ENCODE measurements at places on chromosomes 1 and 21.
A peak's percentile ranks its signal among the peaks of the same experiment; 100 is the strongest.

DNA sequence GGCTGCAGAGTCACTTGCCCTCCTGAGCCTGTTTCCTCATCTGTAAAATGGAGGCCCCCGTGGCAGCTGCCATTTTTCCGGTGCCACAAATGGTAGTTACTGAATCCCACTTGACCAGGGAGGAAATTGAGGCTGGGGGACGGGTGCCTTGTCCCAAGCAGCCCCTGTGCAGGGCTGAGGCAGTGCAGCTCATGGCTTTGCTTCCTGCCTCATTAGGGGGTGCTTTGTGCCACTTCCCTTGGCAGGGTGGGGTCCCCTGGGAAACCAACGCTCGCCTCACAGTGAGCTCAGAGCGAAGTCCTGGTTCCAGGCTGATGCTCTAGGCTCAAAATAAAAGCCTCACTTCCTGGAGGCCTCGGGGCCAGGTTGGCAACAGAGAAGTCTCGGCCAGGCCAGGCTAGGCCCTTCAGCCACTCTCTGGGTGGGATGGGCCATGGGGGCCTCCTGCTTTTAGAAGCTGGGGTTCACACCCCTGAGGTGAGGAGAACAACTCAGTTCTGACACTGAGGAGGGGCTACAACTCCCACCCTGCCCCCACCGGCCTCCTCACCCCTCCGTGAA lies 6.8 kb downstream of the LAPTM5 start:
- DNase-seq: no peak

DNA sequence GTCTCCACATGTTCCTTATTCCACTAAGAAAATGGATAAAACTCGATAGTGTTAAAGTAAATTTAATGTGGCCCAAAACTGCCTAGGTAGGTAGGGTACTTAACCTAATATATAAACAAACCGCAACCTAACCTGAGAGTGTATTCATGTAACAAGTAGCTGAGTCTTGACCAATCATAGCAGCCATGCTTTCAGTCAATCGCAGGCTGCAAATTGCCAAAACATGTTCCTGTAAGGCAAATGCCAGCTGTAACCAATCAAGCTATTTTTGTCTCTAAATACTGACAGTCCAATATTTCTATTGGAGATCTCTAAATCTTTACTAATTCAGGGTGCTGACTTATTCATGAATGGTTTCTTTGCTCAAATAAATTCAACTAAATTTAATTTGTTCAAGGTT lies 3.1 kb upstream of the HMGCS2 start:
- no peak for DNase-seq

DNA sequence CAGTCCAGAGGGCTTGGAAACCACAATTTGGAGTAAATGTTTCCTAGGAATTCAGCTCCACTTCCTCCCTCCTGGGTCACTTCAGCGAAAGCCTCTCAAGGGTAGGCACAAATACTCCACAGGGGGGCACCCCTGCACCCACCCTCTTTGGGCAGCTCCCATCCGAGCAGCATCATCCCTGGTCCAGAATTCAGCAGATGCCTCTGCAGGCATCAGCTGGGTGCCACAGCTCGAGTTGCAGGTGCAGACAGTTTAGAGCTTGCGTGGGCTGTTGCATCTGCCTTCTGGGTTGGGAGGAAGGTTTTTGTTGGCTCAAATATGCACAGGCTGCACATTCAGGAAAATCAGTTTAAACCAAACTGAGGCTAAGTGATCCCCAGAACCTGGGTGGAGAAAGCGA lies 25.0 kb downstream of the KANK4 start:
- DNase-seq: peak; percentile 29

GRCh38 chr1:110610696-110611286 lies 4.6 kb upstream of the KCNA2 start:
- DNase-seq: no peak

GRCh38 chr1:222182641-222183040 lies 365.3 kb downstream of the HHIPL2 start:
- peak; percentile 28 for DNase-seq

GRCh38 chr1:228899421-228899956 lies 164.2 kb downstream of the RHOU start:
- DNase-seq: no peak

- DNase-seq: no peak
Observed at GRCh38 chr1:30680879-30681278, 42.5 kb downstream of the MATN1 start.

DNA sequence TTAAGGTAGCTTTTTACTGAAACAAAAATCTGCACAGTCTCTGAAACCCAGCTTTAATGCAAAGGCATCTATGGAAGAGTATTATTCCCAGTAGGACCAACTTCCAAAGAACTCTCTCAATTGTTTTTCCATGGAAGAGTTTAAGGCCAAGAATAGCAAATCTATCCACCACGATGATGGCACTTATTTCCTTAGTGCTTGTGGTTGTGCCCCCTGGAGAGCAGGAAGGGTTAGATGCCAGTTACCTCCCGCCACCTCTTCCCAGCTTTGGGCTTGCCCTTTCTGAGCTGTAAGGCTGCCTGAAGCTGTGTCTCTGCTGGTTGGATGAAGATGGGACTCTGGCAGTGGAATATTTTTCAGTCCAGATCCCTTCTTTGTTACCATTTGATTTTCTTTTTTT lies 4.8 kb upstream of the ATP1A1 start:
- DNase-seq: no peak

DNA sequence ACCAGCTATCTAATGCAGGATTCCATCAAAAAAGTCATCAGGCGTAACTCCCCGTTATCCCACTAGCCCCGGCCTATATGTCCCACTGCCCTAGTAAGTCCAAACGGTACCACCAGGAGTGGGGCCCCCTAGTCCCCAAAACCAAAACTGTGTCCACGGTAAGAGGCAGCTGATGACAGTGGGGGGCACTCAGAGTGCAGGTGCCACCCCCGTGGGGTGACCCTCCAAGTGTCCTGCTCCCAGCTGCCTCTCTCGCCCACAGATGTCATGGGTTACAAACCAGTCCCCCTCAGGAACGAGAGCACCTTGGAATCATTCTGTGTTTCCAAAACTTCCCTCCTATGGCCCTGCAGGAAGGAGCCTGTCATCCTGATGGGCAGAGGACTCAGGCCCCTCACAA lies 10.9 kb upstream of the AURKAIP1 start:
- DNase-seq: no peak

GRCh38 chr1:12486401-12487005 lies 131.5 kb downstream of the DHRS3 start:
- peak; percentile 23 for DNase-seq

GRCh38 chr1:230123280-230124185 lies 56.5 kb downstream of the GALNT2 start:
- no peak for DNase-seq

DNA sequence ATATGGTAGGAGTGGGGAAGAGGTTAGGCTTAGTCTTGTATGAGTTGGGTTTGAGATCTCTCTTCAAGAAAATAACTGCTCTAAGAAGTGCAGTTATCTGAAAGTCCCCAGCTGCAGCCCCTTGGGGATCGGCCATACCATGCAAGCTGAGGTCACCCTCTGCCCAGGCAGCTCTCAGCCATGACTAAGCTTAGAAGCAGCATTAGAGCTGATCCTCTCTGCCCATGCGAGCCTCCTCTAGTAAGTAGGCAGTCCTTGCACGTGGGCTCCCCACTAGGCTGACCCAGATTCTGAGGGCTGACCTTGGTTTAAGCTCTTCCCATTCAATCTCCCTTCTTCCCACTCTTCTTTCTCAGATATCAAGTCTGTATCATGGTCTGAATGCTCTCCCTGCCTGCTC lies 121.0 kb upstream of the UBE2U start:
- peak; percentile 87 for DNase-seq

DNA sequence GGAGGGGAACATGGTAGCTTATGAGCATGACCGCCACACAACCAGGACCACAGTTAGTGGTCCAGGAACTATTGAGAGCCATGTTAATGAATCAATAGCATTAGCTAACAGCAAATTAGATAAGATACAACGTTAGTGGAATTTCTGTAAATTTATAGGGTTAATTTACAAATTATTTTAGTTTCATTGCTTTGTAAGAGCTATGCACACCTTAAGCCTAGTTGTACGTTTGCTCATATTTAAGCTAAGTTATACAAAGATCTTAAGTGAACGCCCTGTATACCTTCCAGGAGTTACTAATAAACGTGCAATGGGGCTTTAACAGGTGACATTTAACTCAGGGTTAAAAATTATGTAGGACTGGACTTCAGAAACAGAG lies 749 bp downstream of the EXOSC10 start:
- no peak for DNase-seq

All from GM23248 (cell line).